ENCODE measurements at places on chromosomes 12 and 14.

GRCh38 chr12:29208936-29209701 lies 60.0 kb downstream of the FAR2 start:
- no peak for DNase-seq

GRCh38 chr12:102675672-102676071 lies 195.3 kb upstream of the IGF1 start:
- DNase-seq: no peak

DNA sequence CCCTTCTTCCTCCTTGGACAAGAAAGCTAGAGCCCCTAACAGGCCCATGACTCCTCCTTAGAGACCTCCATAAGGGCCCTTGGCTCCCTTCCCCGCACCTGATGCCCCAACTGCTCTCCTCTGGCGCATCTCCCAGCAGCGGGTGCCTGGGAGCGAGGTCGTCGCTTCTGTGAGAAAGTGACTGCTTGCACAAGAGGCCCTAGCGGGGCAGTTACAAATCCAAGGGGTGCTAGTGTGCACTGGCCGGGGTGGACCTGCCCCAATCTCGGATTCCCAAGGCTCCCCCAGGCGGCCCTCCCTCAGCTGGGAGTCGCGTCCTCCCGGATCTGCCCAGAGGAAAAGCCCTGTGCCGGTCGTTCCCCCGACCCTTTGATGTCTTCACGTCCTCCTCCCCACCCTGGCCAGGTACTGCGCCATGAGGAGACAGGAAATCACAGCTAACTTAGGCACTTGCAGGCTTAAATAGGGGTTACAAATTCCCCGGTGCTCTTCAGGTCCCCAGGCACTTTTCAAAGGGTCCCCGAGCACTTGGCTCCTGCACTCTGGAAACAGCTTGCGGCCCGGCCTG lies 2.8 kb downstream of the NKX2-8 start:
- no peak for DNase-seq

DNA sequence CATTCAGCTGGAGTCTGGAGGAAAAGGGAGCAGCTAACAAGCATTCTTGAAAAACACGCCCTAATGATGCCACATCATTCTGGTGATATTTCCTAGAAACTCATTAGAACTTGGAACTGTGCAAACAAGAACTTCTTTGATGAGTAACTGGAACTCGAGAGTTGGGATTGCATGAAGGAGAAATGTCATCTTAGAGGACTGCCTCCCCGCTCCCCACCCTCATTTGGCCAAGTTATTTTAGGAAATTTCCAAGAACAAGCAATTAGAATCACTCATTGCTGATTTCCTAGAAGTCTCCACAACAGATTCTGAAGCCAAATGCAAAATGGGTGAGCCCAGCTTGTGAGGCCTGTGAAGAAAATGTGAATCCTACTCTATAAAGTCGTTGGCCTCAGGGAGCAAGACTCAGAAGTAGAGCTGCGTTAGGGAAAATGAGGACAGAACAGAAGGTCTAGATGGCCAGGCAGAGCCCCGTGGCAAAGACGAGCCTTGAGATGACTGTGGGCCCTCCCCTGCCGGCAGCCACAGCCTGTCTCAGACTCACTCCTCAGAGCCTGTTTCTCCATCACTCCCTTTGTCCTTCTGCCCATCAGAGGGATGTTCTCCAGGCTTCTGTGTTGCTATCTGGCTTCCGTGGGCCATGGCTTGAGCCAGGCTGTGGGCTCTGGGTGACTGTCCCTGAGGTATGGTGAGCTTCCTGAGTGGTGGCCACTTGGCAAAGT lies 38.4 kb downstream of the RTL1 start:
- no peak for DNase-seq

DNA sequence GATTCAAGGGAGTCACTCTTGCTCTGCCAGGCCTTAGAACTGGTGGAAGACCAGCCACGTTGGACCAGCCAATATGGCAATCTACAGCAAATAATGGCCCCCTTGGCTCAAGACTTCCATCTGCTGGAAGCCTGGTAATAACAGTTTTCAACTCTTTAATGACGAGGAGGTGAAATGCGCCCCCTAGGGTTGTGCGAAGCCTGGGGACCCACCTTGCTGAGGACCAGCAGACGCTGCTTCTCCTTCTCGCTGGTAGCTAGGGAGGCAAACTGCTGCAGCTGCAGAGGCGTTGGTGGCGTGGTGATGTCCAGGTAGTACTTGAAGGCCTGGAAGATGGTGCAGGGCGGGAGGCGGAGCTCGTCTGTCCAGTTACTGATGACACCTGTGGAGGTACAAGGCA lies 41.5 kb upstream of the FBXO21 start:
- no peak for DNase-seq

DNA sequence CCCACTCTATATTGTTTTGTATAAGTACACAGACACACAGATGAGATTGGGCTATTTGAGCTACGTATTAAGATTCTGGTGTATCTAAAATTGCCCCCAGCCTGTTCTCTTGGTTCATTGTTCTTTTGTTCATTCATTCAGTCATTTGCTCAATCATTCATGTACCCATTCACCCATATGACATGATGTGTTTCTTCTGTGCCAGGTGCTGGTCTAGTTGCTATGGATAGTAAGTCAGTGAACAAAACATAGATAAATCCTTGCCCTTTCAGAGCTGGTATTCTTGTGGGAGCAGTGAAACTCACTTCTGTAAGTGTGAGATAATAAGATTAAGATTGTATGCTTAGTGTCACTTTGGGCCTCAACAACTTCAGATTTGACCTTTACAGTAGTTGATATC lies 191.3 kb downstream of the TMTC2 start:
- no peak for DNase-seq

- DNase-seq: no peak
Observed at GRCh38 chr12:7091171-7091570, 1.1 kb downstream of the C1R start.

- no peak for DNase-seq
Observed at GRCh38 chr14:95104911-95105310, 52.4 kb downstream of the DICER1 start.

DNA sequence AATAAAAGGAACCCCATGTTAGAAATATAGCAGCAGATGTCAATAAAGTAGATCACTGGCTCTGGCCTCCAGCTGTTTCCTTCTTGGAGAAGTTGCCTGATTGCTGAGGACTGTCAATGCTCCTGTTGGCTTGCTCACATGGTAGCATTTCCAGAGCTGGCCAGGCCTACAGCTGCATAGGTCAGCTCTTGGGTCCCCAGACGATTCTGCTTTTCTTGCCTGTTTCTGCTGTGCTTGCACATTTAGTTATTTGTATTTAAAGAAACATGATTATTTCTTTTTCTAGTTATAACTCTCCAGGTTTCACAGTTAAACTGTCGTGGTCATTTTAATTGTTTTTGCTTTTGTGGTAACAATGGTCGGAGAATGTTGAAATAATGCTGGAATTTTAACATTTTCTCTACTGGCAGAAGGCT lies 7.2 kb downstream of the NAV3 start:
- no peak for DNase-seq

- DNase-seq: no peak
Observed at GRCh38 chr14:35222324-35222723, 69.9 kb upstream of the PSMA6 start.

DNA sequence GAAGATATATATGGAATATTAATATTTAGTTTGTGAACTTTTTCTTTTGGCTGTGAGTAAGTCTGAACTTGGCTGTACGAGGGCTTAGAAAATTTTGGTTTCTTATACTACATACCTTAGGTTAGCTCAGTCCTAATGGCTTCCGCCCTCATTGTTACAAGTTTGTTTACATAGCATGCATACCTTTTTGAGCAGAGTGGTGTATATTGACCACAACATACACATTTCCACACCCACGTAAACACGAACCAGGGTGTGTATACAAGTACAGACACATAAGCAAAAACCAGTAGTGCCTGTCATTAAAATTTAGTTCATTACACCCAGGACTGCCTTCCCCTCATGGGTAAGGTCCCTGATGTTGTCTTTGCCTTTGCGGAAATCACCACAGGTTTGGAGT lies 230.2 kb upstream of the RGS6 start:
- DNase-seq: no peak

All from CD4-positive, alpha-beta T cell treated with Interleukin-21 for 1 hour (primary cell).